ENCODE measurements at places on chromosomes 2 and 18. TPM values are rescaled to one million over a fixed set of nuclear protein-coding genes. Genes with fewer than 3 reads are reported as not detected.

DNA sequence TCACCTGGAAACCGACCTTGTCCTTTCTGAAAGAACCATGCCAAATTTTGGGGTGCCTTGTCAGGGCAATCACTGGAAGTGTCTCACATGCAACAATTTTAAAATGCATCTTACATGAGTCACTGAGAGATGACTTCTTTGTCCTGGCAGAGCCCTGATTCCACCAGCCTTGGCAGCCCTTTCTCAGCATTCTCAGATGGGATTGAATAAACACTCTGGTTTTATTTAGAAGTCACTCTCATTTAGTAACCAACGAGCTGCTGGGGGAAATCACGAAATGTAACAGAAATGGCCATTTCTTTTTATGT lies 3.8 kb upstream of the ATP8B1 start:
- DNase-seq, result no peak

DNA sequence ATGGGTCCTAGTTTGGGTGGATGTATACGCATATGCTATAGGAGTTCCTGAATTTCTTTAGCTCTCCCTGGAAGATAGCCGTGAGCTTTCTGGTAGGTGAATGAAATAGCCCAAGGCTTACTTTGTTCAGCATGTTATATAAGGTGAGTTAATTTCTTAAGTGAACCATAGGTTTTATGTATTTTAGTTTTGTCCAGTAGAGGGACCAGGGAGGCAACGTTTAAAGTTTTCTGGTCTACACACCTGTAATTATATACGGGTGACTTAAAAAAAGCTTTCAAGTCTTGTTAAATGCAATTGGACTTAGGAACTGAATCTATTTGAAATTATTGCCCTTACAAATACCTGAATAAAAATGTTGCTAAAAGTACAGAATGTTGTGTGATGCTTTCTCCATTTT lies 402.5 kb upstream of the DDX18 start:
- no peak for DNase-seq

GRCh38 chr2:164754157-164755093 lies 87.2 kb downstream of the COBLL1 start:
- DNase-seq, result no peak

- no peak for DNase-seq
These were observed 122.5 kb downstream of the MAIP1 start for GRCh38 chr2:200077838-200078237.

- no peak for DNase-seq
These were observed 10.4 kb downstream of the PAIP2B start for GRCh38 chr2:71216501-71216900.

DNA sequence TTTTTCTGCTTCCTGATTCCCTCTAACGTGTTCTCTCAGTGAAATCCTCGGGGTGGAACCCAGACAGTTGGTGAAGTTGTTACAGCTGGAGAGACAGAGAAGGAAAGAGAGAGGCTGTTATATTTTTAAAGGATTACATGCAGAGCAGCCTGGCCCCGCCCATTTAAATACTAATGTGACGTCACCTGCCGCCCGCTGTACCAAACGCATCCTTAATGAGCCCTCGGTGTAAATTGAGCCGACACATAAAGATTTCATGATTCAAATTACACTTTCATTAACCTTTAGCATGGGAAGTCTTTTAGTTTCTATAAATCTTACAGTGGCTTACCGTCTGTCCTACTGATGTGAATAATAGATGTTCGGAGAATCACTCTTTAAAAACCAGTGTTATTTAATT lies 164.0 kb upstream of the SIX3 start:
- DNase-seq, result no peak

DNA sequence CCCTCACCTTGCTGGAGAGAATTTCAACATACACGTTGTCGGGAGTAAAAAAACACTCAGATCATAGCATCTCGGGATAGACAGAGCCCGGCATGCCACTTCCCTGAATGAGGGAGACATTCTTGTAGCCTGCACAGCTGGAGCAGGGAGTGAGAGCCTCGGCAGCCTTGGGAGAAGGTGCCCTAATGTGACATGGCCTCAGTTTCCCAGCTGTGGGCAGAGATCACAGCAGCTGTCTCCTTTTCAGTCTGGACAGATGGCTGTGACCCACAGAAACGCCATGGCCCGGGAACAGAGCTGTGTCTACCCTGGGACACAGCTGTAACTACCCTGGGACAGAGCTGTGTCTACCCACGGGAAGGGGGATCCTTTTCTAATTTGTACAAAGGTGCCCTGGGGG lies 55.9 kb downstream of the HS1BP3 start:
- no peak for DNase-seq

- no peak for DNase-seq
These were observed 146.5 kb upstream of the MMADHC start for GRCh38 chr2:149733936-149734685.

GRCh38 chr2:213216461-213216860 lies 65.0 kb upstream of the IKZF2 start:
- no peak for DNase-seq

- DNase-seq, result no peak
These were observed 452.4 kb downstream of the LRATD1 start for GRCh38 chr2:15084826-15085489.

- no peak for DNase-seq
These were observed 30.3 kb downstream of the MGAT5 start for GRCh38 chr2:134284119-134284670.

DNA sequence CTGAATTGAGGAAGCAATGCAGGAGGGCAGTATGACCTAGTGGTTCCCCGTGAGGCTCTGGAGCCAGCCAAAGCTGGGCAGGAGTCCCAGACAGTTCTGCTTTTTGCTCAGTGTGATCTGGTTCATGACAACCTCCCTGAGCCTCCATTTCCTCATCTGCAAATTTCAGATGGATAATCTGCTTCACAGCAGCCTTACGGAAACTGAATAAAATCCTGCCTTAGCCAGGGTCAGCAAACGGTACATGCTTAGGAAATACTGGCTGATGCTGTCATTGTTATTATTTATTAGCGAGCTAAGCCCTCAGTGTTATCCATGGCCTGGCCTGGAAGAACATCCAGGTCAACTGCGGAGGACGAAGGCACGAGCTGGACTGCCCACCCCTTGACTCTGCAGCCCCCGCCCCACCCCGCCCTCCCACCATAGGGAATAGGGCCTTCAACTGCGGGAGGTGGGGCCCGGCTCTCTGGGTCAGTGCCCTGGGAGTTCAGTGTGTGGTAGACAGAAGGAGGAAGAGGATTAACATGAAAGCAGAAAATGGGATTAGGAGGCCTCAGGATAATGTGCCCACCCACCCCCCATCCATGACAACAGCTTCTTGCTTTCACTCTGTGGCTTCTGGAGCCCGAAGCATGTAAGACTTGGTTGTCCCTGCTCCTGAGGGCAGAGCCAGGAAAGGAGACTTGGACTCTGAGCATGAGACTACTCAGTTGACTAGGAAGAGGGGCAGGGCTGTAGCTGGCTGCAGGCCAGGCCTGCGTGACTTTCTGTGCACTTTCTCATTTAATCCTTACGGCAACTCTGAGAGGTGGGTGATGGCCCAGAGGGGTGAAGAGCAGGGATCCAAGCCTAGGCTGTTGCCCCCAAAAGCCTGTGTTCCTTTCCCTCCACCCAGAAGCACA lies 13.1 kb downstream of the PKDCC start:
- no peak for DNase-seq

- no peak for DNase-seq
These were observed 38.1 kb downstream of the LRRTM4 start for GRCh38 chr2:77484026-77484425.

DNA sequence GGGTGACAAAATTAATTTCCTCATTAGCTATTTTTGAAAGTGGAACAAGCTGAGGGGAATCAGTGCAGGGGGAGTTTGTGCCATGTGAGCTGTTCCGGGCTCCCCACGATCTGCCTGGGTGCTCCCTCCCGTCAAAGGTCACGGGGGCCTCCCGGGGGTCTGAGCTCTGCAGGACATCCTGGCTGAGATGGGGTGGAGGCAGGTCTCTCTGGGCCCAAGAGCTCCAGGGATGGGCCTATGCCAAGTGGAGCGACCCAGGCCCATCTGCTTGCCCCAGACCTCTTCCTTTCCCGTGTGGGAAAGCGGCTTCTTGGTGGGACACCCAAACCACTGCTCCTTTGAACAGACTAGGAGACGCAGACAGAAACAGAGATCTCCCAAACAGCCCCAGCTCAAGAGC lies 143.3 kb upstream of the ID2 start:
- no peak for DNase-seq

DNA sequence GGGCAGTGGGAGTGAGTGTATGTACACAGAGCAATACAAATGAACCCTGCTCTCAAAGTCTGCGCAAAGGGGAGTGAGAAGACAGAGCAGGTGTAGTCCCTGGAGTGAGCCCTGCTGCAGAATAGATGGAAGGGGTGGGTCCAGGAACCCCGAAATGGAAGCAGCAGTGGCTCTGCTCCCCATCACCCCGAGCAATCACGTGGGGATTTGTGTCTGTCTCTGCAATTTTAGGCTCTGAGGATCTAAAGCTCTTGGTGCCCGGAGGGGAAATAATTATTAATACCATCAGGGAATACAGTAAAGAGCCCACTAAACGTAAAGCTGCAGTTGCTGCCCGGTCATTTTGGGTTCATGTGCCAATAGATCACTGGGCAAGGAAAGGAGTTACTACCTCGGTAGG lies 118.3 kb downstream of the LPIN1 start:
- no peak for DNase-seq

- no peak for DNase-seq
These were observed 8.3 kb downstream of the ALPP start for GRCh38 chr2:232386740-232387450.

GRCh38 chr18:2901423-2901985 lies 54.7 kb downstream of the EMILIN2 start:
- peak; percentile 2 for DNase-seq

- DNase-seq, result no peak
These were observed 64.8 kb upstream of the STK39 start for GRCh38 chr2:168312036-168312822.

ATP6V1B1 gene
- not detected for total RNA-seq

UGT1A3 gene
- not detected for total RNA-seq

TUBA4B gene
- not detected for total RNA-seq

IL18R1 gene
- 25.5 TPM for total RNA-seq

CFC1 gene
- total RNA-seq, result not detected

UPP2 gene
- total RNA-seq, result not detected

Data from activated CD4-positive, alpha-beta memory T cell treated with anti-CD3 and anti-CD28 coated beads for 36 hours (primary cell).